ENCODE measurements at places on chromosomes 12 and 14.

DNA sequence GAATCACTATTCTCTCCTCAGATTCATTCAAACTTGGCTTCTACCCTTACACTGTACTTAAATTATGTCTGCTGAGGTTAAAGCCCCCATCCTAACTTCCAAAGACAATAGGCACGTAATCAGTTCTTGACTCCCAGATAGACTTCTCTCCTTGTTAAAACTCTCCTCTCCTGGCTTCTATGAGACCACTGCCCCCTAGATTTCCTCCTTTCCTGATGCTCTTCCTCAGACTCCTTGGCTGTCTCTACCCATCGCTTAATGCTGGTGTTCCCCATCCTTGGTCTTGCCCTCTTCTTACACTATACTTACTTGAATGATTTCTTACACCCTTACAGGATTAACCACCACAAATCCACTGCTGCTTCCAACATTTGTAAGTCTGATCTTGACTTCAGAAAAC lies 32.8 kb downstream of the TC2N start:
- no peak for DNase-seq

- peak; percentile 57 for DNase-seq
Measured at GRCh38 chr14:95097385-95097784, 59.9 kb downstream of the DICER1 start.

- DNase-seq: no peak
Measured at GRCh38 chr14:24978862-24979724, 70.9 kb downstream of the STXBP6 start.

GRCh38 chr12:52976574-52977071 lies 27.7 kb downstream of the KRT18 start:
- peak; percentile 52 for DNase-seq

GRCh38 chr14:57060276-57060955 lies 208.3 kb downstream of the EXOC5 start:
- DNase-seq: no peak

GRCh38 chr14:58501214-58501816 lies 73.8 kb downstream of the KIAA0586 start:
- peak; percentile 85 for DNase-seq

GRCh38 chr14:70121521-70121920 lies 67.2 kb downstream of the SLC8A3 start:
- no peak for DNase-seq

- no peak for DNase-seq
Measured at GRCh38 chr12:131381716-131382430, 329.0 kb upstream of the SFSWAP start.

- DNase-seq: peak; percentile 47
Measured at GRCh38 chr12:132638541-132639408, 20.2 kb downstream of the P2RX2 start.

DNA sequence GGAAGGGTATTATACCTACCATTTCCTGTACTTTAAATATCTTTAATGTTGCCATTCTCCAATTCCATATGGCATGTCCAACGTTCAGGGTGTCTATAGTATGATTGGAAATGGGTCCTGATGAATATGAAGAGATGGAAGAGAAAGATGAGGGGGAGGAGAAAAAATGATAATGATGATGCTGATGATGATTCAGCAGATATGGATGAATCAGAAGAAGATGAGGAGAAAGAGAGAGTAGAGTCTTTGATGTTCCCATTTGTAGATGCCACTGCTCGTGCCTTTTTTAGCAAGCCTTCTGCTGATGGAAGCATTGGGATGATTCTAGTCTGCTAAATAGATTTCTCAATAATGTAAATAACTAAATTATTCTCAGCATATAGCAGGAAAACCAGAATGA lies 163.5 kb downstream of the PIK3C2G start:
- no peak for DNase-seq

DNA sequence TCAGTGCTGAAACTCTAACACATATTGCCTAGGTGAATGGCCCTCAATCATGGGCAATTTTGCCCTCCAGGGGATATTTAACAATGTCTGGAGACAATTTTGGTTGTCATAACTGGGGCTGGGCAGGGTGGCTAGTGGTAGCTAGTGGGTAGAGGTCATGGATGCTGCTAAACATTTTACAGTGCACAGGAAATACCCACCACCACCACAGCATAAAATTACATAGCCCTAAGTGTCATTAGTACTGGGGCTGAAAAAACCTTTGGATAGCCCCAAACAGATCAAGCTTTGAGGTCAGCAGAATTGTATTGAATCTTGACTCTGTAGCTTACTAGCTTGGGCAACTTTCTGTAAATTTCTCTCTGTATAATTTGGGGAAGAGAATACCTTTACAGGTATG lies 758.0 kb downstream of the BCL11B start:
- DNase-seq: no peak

DNA sequence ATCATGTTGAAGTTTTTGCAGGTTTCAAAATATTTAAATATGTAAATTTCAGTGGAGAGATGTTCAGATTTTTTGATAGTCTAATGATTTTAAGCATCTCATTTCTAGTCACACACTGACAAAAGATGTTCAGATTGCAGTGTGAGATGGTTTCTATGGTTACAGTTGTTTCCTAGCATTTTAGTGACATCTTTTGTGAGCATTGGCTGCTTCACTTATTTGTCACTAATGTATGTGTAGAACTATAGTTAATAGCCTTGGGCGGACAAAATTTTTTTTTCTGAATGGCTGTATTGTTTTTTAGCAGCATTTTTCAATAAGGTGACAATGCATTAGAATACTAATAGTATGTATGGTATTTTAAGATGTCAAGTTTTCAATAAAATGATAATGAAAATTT lies 315.6 kb upstream of the PRKD1 start:
- no peak for DNase-seq

- DNase-seq: no peak
Measured at GRCh38 chr14:102729825-102730224, 47.4 kb upstream of the TRAF3 start.

DNA sequence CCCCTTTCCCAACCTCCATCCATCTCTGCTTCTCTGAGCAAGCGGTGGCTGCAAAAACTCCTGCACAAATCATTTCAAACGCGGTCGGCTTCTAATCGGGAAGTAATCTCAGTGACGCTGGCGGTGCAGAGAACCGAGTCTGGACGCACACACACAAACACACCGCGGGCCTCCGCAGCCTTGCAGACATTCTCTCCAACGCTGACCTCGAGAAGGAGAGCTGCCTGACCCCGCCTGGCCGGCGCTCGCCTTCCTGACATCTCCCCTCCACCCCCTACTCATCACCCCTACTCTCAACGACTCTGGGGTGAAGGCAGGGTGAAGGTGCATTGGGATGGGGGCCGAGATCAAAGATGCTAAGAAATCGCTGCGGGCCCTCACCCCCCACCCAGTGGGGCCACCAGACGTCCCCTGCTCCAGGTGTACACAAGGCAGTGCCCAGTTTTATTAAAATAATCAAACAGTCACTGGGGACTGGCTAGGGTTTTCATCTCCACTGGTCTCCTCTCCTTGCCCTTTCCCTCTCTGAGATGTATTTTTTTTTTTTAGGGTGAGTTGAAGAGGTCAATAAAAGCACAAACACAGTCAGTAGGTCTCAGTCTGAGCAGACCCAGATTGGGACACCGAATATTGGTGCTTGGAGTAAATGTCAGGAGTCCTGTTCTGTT lies 506 bp upstream of the TBX5 start:
- no peak for DNase-seq

DNA sequence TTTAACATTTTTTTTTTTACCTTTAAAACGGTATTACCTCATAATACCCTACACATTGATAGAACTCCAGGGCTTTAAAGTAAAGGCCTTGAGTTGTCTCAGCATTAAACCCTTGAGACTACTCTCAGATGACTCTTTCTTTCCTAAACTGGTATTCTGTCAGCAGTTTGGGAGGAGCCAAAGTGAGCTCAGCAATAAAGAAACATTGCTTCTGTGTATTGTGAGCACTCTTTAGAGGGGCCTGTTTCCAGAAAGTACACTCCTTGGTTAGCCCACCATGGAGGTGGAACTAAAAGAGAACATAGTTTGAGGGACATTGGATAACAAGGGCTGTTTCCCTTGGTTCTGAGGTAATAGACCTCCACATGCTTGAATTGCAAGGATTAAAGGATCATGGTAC lies 20.4 kb downstream of the MAP3K12 start:
- DNase-seq: no peak

DNA sequence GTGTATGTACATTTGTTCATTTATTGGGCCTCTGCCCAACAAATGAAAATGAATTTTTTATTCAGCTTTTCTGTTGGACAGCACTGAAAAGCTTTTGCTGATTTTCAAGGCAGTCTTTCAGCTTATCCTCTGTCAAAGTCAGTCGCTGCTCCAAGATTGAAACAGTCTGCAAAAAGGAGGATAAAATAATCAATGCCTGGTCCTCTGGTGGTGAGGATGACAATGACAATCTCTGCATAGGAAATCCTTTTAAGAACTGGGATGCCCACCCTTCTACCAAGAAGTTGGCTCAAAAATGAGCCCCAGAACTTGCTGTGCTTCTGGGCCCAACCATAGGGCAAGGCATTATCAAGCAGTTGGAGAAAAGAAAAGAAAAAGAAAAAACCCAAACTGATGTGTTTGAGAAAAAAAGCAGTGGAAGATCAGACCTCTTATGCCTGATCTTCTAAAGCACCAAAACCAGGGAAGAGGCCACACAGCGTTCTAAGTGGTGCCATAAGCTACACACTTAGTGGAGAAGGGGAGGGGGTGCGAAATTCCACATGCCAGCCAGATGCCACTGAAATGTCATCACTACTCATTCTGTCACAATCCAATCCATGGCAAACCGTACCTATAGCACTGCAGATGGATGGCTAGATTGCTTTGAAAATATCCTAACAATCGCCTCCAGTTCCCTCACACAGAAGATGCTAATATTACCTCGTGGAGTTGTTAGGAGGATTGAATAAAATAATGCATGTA lies 69.0 kb upstream of the DUSP6 start:
- no peak for DNase-seq

- DNase-seq: peak; percentile 70
Measured at GRCh38 chr14:51479584-51480325, 172.0 kb upstream of the FRMD6 start.

DNA sequence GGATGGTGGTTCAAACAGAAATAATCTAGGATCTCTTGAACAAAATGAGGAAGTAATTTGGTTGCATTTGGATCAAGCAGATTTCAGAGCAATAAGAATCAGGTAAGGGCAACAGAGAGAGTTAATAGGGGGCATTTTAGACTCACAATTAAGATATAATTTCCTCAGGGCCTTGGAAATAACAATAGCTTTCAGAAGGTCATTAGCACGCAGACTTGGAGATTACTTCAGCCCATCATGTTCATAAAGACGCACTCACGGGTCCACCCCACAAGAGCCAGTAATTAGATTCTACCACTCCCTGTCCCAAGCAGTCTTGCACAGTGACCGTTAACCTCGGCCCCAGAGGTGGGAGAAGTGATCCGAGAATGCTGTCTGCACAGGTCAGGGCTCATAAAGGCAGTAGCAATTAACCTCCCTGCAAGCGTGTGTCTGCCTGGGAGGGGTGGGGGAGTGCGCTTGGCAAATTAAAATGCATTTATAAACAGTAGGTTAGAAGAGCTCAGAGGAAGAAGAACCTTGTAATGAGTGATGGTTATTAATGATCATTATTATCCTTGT lies 125.7 kb upstream of the CCDC196 start:
- no peak for DNase-seq

GRCh38 chr12:130879781-130880389 lies 8.0 kb downstream of the RAN start:
- DNase-seq: no peak

- no peak for DNase-seq
Measured at GRCh38 chr12:64332938-64333337, 57.6 kb downstream of the C12orf56 start.

DNA sequence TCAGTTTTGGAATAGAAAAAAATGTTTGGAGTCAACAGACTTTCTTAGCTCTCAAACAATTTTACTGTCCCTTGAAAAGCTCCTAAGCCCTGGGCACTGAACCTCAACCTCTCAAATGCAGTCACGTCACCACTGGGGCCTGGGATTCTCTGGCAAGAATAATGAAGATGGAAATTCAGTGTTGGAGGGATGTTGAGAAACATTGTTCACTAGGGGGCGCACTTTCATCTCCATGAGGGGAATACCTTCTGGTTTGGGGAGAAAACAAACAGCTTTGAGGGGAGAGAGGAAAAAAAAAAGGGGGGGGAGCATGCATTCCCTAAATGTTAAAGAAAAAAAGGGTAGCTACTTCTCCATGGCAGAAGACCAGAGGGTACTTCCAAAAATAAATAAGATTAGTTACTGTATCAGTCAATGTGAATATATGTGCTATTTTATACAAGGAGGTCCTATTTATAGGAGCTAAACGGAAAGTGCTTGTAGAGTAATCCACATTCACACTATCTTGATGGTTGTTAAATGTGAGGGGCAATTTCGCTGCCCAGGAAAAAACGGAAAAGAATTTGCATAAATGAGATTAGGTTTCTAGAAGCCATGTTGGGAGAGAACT lies 5.8 kb upstream of the TBPL2 start:
- peak; percentile 95 for DNase-seq

DNA sequence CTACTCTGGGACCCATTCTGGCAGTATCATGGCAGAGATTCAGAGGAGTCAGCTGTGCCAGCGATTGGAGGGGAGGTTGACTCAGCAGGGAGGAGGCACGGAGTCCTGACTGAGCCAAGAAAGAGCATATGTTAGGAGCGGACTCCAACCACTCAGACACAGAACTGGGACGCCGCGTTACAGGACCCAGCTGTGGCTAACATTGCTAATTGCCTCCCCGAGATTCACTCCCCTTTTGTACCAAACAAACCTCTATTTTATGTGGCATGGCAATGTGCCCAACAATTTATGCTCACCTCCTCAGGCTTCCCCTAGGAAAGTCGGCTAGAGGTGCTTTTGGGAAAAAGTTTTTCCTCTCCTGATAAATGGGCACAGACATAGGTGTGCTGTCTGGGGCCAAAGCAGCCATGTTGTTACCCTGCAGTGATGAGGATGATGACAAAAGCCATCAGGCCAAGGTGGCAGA lies 15.2 kb upstream of the CLIP1 start:
- DNase-seq: peak; percentile 41

DNA sequence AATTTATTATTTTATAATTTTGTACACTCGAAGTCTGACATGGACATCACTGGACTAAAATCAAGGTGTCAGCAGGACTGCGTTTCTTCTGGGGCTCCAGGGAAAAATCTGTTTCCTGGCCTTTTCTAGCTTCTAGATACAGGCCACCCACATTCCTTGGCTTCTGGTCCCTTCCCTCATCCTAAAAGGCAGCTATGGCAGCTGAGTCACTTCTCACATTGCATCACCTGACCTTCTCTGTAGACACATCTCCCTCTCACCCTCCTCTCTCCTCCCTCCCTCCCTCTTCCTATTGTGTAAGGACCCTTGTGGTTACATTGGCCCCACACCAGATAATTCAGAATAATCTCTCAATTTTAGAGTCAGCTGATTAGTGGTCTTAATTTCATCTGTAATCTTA lies 92.4 kb downstream of the RPS6KA5 start:
- no peak for DNase-seq

- no peak for DNase-seq
Measured at GRCh38 chr14:100592461-100592891, 5.3 kb upstream of the BEGAIN start.

GRCh38 chr14:58898655-58899316 lies 261.0 kb downstream of the DACT1 start:
- DNase-seq: peak; percentile 86

DNA sequence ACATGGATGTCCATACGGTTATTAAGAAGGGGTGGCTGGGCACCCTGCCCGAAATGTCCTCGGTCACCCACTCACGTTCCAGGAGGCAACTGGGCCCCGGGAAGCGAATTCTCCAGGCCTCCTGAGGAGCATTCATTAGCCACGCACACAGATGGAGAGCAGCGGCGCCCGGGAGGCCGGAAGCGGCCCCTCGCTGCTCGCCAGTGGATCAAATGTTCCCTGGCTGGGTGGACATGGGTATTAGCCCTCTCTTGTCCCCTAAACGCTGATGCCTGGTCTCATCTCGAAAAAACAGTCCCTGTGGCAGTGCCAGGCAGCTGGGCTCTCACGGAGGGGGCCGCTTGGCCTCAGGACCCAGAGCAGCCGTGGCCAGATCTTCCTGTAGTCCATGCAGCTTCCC lies 59.0 kb upstream of the DLK1 start:
- DNase-seq: no peak
